ENCODE measurements at places on chromosomes 4 and X.

GRCh38 chrX:64885850-64886249 is 90.4 kb downstream of the ZC4H2 start:
- DNase-seq: no peak

- peak; percentile 53 for DNase-seq
Measured at GRCh38 chr4:153564630-153565525, 98.7 kb downstream of the TMEM131L start.

- DNase-seq: no peak
Measured at GRCh38 chr4:150906987-150907633, 108.0 kb downstream of the LRBA start.

GRCh38 chrX:9923357-9923756 is 43.8 kb upstream of the CLDN34 start:
- DNase-seq: no peak

DNA sequence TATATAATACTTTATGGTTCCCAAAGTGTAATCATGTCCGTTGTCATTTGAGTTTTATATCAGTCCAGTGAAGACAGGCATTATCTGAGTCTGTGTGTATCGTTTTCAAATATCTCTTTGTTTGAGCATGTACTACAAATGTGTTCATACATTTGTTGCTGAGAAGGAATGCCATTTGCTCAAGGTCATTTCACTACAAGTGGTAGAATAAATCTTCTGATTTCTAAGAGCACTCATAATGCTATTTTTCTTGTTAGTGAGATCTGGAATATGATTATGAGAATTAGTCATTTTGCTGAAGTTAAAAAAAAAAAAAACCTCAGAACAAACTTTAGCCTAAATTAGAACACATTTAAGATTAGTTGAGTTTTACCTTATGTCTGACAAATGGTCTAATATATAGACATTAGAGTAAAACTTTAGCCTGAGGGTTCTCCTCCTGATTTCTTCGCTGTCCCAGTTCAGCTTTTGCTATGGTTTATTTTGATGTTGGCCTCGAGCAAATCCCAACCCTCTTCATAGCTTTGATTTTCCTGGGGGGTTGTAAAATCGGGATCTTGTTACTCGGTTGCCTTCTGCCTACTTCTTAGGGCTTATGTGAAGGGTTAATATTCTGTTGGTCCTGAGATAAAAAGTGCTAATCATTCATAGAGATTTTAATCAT is 87.1 kb downstream of the TMEM131L start:
- DNase-seq: no peak

DNA sequence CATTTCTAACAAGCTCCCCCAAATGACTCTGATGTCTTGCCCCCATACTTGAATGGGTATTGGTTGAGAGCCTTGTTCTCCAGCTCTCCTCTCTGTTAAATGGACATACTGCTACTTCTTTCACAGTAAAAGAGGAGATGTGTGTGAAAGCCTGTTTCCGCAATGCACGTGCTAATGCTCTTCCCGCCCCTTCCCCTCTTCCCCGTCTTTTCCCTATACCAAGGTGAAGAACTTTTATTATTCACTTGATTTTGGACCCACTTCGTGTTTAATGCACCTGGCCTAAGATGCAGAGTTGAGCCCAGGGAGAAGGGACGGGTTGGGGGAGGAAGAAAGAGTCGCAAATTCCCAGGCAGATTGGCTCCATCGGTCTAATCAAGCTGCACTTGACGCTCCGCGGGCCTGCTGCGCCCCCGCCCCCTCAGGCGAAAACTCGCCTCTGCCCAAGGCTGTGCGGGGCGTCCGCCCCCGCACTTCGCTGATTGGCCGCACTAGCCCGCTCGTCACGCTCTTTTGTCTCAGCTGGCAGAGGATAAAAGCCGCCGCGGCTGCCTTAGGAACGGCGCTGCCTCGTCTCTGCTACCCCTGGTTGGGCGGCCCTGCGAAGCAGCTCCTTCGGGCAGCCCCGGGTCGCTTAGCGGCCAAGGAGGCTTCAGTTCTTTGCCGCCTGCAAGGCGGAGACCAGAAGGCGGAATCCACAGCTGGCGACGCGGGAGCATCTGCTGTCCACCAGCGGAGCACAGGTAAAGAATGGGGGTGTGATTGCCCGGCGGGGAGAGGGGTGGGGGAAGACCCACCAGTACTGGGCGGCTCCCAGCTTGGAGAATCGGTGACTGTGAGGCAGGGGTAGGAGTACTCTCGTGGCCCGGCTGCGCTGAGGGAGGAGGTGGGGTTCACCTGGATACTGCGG is at the start of gene ZCCHC12:
ZCCHC12 (plus strand) TSS at position 562 of the 910 bp plus-strand sequence. CDS start 1,421 bp downstream, outside the sequence.
- DNase-seq: no peak

- DNase-seq: no peak
Measured at GRCh38 chrX:149259241-149259640, 245.9 kb downstream of the IDS start.

DNA sequence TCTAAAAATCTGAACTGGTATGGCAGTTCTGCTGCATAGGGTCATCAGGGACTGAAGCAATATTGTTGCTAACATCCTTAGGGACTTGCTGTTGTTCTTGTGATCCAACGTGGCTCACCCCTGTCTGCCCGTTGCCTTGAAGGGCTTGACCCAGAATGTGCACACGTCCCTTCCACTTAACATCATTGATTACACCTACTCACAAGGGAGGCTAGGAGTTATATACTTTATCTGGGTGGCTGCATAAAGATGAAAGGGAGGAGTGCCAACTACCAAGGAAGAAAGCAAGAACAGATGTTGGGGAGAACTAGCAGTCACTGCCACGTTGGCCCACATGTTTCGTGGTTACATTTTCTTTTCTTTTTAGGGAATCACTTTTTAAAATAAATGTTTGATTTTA is 34.0 kb downstream of the SLC9A6 start:
- no peak for DNase-seq

GRCh38 chrX:16990839-16991238 is 44.4 kb downstream of the REPS2 start:
- DNase-seq: no peak

- no peak for DNase-seq
Measured at GRCh38 chrX:15418707-15419181, 34.5 kb upstream of the VEGFD start.

- no peak for DNase-seq
Measured at GRCh38 chr4:188029114-188029513, 33.5 kb downstream of the ZFP42 start.

DNA sequence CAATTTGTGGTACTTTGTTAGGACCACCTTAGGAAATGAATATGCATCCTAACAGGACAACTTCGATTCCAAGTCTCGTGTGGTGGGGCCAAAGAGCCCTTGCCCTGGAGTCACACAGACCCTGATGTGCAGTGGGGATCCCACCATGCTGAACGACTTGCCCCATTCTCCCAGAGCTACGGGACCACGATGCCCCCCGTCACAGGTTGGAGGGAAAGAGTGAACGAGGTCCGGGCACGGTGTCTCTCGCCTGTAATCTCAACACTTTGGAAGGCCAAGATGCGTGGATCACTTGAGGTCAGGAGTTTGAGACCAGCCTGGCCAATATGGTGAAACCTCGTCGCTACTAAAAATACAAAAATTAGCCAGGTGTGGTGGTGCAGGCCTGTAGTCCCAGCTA is 14.4 kb upstream of the MSX1 start:
- no peak for DNase-seq

- no peak for DNase-seq
Measured at GRCh38 chrX:48713847-48714246, 17.3 kb downstream of the SUV39H1 start.

DNA sequence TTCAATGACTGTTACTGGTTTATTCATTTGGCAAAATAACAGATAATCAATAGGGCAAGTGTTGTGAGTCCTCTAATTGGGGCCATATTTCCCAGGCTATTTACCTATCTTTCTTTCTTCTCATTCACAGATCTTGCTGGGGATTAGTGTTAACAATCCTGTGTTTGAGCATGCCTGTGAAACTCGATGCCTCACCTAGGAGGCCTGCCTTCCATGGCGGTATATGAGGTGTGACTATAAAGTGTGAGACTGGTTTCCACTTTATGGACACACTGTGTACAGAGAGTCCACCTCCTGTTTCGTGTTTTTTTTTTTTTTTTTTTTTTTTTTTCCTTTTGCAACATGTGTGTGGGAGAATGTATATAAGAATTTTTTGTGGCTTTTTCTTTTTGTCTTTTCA is 199.3 kb downstream of the BMPR1B start:
- no peak for DNase-seq

DNA sequence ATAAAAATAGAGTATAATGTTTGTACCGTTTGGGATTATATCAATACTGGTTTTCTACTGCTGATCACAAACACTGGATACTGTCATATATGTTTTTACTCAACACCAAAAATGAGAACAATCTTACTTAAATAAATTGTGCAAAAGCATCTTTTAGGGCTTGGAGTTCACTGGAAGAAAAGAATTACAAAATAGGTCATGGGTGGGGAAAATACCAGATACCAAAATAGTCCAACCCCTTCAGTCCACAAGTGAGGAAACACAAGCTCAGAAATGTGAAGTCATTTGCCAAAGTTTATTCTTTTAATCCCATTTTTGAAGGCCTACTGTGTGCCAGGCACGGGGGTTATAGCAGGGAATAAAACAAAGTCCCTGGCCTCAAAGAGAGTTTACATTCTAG is 64.4 kb downstream of the ADGRG2 start:
- DNase-seq: no peak

- no peak for DNase-seq
Measured at GRCh38 chr4:41177016-41177415, 37.3 kb downstream of the APBB2 start.

- DNase-seq: no peak
Measured at GRCh38 chr4:156992943-156993342, 21.3 kb upstream of the PDGFC start.

- DNase-seq: no peak
Measured at GRCh38 chr4:3248811-3249661, at the start of gene MSANTD1. Gene MSANTD1, plus strand, starts transcription at chr4:3249159. Its CDS starts 64 bp downstream, at chr4:3249223.

DNA sequence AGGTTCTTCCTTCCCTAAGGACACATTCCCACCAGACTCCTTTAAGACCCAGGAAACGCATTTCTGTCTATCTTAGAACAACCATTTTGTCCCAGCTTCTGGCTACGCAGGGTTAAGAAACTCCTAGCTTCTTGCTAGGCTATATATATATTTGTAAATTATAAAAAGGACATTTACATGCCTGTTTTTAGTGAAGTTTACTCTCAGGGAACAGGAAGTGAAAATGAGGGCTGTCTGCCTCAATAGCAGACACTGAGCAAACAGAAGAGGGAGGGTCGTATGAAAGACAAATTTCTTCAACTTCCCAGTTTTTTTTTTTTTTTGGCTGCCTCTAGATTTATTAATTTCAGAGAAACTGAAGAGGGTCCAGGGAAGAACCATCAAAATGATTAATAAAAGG is 9.3 kb upstream of the FRMPD3 start:
- no peak for DNase-seq

- DNase-seq: no peak
Measured at GRCh38 chrX:129961180-129962083, 21.0 kb upstream of the BCORL1 start.

DNA sequence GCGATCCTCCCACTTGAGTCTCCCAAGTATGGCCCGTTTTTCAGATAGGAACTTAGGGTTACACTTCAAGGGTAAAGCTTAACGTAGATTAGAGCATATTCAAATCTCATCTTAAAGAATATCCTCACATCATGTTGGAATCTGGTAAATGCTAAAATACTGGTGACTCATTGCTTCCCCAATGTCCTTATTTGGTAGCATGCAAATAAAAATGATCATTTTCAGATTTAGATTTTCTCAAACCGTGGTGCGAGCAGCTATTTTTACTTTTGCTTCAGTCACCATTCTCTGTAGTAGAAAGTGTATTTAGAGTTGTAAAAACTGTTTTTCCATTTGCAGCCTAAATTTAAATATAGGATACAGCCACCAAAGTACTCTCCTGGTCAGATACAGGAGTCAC is 101.5 kb upstream of the MAML3 start:
- no peak for DNase-seq

- DNase-seq: no peak
Measured at GRCh38 chr4:86181585-86181984, 178.3 kb downstream of the MAPK10 start.

DNA sequence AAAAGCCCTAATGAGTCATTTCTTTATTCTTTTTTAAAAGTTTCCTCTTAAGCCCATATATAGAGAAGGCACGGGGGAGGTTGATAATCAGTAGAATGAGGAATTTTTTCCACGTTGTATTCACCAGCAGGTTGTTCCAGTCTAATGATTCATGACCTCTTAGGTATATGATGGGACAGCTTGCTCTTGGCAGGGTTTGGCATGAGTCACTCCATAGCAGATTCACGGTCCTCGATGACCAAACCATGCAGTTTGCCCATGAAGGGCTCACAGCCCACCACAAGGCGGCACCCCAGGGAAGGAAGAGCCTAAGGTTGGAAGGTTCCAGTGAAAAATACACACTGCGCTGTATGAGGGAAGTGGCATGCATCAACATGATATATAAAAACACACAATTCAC is 623.8 kb upstream of the DIPK2B start:
- no peak for DNase-seq

DNA sequence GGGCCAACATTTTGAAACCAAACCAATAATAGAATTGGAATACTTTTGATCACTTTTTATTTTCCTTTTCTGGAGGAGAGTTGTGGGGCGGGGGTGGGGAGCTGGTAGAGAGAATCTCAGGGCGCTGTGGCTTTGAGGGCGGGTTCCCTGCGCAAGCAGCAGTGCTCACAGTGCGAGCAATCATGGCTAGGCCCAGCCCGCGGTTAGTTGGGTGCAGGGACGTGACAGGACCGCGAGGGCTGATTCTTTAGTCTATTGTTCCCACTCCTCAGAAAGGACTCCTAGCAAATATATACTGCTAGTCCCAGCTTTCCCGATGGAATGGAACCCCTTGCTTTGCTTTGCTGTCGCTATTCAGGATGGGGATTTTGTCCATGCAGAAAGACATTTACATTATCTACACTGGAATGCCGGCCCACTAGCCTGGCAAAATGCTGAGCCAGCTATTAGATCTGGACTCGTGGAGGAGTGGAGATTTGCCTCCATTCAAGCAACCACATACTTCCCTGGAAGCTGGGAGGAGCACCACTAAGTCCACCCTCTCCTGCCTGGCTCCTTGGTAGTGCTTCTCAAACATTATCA is 23.9 kb upstream of the APLN start:
- no peak for DNase-seq

GRCh38 chr4:8761824-8762205 is 109.8 kb downstream of the HMX1 start:
- DNase-seq: no peak

- no peak for DNase-seq
Measured at GRCh38 chrX:38142610-38143009, 78.1 kb downstream of the SRPX start.

GRCh38 chr4:109915385-109916026 is 2.8 kb downstream of the EGF start:
- DNase-seq: no peak

GRCh38 chr4:152485726-152486276 is 50.1 kb downstream of the FBXW7 start:
- no peak for DNase-seq

DNA sequence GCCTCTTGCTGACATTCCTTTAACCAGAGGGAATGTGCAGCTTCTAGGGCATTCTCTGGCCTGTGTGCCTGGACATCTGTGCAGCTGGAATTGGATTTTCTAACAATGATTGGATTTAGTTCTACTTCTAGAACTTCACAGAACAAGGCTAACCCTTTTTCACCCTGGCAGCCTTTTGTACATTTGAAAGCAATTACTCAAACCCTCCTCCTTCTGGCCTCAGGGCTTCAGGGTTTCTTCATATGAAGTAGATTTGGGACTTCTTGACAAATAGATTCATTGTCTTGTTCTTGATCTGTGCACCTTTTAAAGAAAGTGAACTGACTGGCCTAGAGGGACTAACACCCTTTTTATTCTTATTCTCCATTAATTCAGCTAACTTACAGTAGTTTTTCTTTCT is 30.1 kb downstream of the SPATA18 start:
- DNase-seq: no peak

GRCh38 chr4:7661846-7662506 is 227.2 kb upstream of the PSAPL1 start:
- DNase-seq: no peak
